ENCODE measurements at places on chromosomes 4 and X. TPM values are rescaled to one million over a fixed set of nuclear protein-coding genes. Genes with fewer than 3 reads are reported as not detected.

Gene NDNF
- polyA plus RNA-seq = 0.40 TPM

Gene GLOD5
- not detected for polyA plus RNA-seq

Gene CT45A10
- polyA plus RNA-seq = not detected

Gene ARMCX2
- polyA plus RNA-seq = 62.0 TPM

Gene MAGED4
- 10.4 TPM for polyA plus RNA-seq
